ENCODE measurements at places on chromosomes 13 and 19. TPM values are rescaled to one million over a fixed set of nuclear protein-coding genes. Genes with fewer than 3 reads are reported as not detected.

DNA sequence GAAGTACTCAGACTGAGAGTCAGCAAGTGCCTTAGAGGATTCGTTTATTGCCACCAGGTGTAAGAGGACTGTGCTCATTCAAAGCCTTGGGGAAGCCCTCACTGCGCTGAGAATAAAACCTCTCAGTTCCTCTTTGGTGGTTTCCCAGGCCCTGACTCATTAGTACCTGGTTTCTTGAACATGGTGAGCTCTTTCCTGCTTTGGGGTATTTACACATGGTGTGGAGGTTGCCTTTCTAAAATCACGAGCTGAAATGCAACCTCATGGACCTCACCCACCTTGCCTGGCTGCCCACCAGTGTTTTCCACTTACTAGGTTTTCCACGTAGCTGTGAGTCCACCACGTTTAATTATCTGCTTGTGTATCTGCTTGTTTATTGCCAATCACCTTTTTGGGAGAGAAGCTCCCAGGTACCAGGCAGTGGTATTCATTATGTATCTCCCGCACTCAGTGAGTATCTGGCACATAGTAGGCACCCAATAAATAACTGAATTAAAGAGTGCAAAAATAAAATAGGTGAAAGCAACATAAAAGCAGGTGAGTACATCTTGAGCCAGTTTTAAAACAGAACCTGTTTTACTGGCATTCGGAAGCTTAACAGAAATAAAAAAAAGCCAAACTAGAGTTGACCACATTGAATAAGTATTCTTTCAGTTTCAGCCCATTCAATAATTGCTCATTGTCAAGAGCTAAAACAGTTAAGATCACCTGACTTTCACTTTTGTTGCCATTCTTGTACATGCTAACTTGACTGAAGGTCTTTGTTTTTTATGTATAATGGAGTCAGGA is 533.0 kb downstream of the MYO16 start:
- DNase-seq = peak; percentile 70

Gene TMEM145
- not detected for total RNA-seq

GRCh38 chr13:20769091-20769490 is 4.7 kb downstream of the EEF1AKMT1 start:
- no peak for DNase-seq

GRCh38 chr19:43731846-43732245 is 16.0 kb downstream of the IRGC start:
- DNase-seq = no peak

Gene FXYD3
- total RNA-seq = not detected

Gene CLIP3
- 0.12 TPM for total RNA-seq

DNA sequence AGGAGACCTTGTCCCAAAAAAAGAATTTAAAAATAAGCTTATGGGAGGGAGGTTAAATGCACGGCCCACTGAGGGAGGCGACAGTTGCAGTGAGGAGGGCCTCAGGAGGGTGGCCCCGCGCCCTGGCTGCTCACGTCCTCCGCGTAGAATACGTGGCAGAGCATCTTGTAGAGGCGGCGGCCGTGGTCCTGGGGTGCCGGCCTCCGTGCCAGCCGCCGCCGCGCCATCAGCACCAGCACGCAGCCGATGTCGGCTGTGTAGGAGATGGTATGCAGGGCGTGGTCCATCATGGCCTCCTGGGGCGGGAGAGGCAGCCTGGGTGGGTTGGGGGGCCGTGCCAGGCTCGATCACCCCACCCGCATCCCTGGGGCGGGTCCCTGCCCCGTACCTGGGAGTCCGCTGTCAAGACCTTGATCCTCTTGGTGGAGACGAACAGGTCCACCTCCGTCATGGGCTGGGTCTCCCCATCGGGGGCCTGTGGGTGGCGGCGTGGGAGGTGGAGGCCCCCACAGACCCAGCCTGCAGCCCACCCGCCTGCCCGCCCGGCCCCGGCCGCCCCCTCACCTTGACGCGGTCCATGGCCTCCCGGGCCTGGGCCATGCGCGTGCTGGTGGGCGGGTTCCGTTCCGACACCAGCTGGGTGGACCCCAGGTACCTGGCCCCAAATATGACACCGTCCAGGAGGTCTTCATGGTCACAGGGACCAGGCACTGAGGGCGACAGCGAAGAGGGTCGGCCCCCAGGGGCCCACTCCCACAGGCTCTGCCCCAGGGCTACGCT is 7.7 kb downstream of the APBA3 start:
- no peak for DNase-seq

GRCh38 chr13:41956272-41956671 is 4.6 kb downstream of the VWA8 start:
- DNase-seq = no peak

Gene CKM
- not detected for total RNA-seq

Gene NDUFB7
- 118 TPM for total RNA-seq

- peak; percentile 81 for DNase-seq
Observed at GRCh38 chr19:1259876-1260748, 9.0 kb upstream of the CIRBP start.

Gene PROZ
- not detected for total RNA-seq

Gene ZNF433
- total RNA-seq = 0.27 TPM

Gene MYO1F
- 50.1 TPM for total RNA-seq

Gene KCNRG
- not detected for total RNA-seq

- DNase-seq = no peak
Observed at GRCh38 chr13:71149046-71149445, 718.0 kb downstream of the DACH1 start.

DNA sequence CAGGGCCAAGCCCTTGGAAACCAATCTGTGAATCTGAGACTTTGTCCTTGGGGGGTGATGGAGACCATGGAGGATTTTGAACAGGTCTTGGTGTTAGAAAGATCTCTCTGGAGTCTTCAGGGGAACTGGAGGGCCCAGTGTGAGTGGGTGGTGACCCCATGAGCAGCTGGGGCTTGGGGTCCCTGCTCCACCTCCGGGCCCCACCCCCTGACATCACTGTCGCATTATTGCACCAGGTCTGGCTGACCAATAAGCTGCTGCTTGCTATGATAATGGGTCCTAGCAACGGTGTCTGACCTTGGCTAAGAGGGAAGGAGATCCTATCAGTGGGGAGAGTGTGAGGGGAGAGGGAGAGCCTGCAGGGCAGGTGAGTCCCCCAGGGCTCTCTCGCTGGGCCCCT is at the start of gene IRGC:
Gene IRGC, plus strand, starts transcription at position 301 of the 400 bp plus-strand sequence. CDS start 2,483 bp downstream, outside the sequence.
- DNase-seq = no peak

- DNase-seq = no peak
Observed at GRCh38 chr13:111046590-111047141, 68.4 kb upstream of the ARHGEF7 start.

DNA sequence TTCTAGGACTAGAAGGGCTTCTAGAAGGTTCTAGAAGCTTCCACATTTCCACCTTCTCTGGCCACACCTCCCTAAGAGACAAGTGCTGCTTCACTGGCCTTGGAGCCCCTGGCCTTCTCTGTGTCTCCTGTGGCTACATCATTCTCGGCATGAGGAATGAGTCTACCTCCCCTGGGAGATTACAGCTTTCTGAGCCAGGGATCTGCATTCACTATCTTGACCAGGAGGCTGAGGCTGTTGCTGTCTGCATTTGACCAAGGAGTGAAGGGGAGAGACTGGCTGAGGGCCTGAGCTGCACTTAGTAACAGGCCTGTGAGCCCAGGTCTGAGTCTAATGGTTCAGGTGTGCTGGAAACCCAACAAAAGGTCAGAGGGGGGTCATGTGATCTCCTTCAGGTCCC is 5.3 kb downstream of the CPAMD8 start:
- no peak for DNase-seq

DNA sequence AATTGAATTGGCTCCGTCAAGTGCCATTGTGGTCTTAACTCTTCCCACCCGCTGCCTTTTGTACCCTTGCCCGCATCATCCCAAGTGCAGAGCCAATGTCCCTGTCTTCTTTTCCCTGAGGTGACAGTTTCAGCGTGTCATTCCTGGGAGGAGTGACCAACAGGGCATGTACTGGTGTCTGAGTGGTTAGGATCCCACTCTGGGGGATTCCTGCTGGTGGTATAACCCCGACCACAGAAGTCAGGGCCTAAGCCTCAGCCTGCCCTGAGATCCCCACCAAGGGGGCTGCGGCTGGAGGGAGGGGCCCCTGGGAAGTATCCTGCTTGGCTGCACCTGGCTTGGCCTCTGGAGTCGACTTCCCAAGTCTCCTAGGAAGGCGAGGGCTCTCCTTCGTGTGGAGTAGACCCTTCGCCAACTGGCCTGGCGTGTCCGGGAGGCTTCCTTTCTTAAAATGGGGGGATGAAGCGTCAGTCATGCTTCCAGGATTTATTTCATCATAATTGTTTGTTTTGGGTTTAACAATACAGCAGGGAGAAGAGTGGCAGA is 40.6 kb downstream of the NFIX start:
- no peak for DNase-seq

GRCh38 chr13:77459592-77459991 is 75.9 kb upstream of the SCEL start:
- DNase-seq = no peak

DNA sequence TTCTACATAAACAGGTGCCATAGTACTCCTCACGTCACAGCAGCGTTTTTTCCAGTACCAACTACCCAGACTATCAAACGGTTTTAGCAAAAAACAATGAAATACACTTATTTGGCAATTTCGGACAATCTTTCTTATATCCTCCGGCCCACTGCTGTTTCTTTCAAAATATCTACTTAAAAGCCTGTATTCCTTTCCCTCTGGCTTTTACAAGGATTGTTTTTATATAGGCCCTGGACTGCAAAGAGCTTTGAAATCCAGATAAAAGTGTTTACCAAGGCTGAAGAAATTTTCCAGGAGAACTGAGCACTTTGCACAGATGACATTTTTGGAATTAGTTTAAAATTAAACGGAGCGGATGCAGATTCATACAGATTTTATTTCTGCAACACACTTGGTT is 255.9 kb upstream of the STARD13 start:
- DNase-seq = no peak

GRCh38 chr19:1383312-1384084 is at the start of gene NDUFS7:
Gene NDUFS7 (plus strand): TSS chr19:1383907. CDS start chr19:1383927, 20 bp downstream.
- peak; percentile 95 for DNase-seq

DNA sequence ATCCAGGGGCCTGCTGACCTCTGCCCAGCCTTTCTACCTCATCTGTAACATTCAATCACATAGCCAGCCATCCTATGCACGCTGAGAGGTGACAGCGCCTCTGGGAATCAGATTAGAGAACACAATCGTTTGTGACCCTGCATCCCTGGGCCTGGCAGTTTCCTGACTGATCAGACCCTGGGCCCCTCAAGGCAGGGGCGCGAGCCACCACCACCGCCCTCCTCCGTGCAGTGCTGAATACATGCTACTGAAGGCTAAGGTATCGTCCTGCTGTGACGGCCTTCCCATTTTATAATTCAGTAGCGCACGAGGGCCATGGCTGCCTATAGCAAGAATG is 1.3 kb downstream of the TMTC4 start:
- DNase-seq = peak; percentile 13

Gene KCNN4
- 130 TPM for total RNA-seq

All from activated CD4-positive, alpha-beta memory T cell treated with anti-CD3 and anti-CD28 coated beads for 36 hours (primary cell).